ENCODE measurements at places on chromosomes 12 and 14.

- no peak for DNase-seq
Measured at GRCh38 chr12:28027328-28027727, 54.8 kb upstream of the PTHLH start.

GRCh38 chr14:69153873-69154270 is 953 bp upstream of the DCAF5 start:
- DNase-seq = no peak

DNA sequence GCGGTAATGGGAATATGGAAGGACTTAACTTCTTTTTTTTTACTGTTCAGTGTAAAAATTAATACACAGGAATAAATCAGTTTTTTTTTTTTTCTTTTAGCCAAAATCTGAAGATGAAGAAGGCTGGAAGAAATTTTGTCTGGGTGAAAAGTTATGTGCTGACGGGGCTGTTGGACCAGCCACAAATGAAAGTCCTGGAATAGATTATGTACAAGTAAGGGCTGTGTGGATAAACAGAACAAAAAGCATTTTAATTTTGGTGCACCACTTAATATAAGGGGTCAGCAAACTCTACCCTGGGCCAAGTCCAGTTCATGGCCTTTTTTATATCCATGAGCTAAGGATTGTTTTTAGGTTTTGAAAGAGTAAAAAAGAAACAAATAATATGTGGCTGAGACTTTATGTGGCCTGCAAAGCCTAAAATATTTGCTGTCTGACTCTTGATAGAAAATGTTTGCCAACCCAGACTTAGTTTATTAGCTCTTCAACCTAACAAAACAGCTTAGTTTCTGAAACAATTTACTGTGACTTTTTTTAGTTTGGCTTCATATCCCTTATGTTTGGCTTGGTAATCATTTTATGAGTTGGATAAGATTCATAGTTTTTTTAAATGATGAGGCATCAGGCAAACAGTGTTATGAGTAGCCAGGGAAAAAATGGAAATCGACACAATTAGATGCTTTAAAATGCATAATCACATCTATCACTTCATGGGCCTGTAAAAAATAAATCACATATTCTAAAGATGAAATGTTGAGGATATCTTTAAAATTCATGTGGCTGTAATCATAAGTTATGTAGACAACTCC is 8.4 kb downstream of the GEMIN2 start:
- no peak for DNase-seq

GRCh38 chr14:66117600-66117999 is 368.6 kb upstream of the CCDC196 start:
- no peak for DNase-seq

DNA sequence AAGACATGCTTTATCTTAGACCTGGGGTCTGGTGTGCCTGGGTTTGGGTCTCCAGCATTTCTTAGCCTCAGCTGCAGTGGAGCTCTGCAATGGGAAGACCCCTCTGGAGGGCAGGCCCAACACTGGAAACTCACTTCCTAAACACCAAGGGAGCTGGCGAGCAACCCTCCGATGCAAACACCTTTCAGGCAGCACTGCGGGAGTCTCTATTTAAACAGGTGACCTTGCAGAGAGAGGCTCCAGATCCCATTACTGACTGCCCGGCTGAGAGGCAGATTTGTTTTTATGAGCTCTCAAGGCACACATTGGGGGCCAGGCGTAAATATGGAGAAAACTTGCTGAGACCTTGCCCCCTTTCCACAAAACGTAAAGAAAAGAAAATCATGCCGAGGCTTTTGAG is 195.5 kb downstream of the PAX9 start:
- no peak for DNase-seq

- no peak for DNase-seq
Measured at GRCh38 chr12:104865080-104865479, 93.0 kb downstream of the SLC41A2 start.

- no peak for DNase-seq
Measured at GRCh38 chr12:115953031-115953430, 324.5 kb downstream of the MED13L start.
